ENCODE measurements at places on chromosomes 16 and 17.

DNA sequence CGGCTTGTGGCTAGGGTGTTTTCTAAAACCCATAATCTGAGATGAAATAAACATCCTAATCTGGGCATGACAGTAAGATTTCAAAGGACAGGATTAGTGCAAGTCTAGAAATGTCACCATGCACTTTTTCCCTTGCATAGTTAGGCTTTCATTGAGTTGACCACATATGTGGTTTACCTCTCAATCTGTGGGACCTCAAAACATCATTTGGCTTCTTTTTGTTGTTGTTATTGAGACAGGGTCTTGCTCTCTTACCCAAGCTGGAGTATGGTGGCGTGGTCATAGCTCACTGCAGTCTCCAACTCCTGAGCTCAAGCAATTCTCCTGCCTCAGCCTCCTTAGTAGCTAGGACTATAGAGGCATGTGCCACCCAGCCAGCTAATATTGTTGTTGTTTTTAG lies 197.8 kb downstream of the CEP112 start:
- no peak for DNase-seq

DNA sequence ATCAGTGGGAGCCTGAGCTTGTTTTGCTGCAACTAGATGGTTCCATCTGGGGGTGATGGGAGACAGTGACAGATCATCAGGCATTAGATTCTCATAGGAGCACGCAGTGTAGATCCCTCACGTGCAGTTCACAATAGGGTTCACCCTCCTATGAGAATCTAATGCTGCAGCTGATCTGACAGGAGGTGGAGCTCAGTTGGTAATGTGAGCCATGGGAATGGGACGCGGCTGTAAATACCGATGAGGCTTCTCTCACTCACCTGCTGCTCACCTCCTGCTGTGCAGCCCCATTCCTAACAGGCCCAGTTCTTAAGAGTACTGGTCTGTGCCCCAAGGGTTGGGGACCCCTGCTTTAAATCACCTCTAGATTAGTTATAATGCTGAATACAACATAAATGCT lies 137.5 kb upstream of the PLEKHM1 start:
- no peak for DNase-seq

- no peak for DNase-seq
Measured at GRCh38 chr16:64098451-64098850, 1023.4 kb downstream of the CDH11 start.

GRCh38 chr16:23074423-23074822 lies 74.8 kb downstream of the USP31 start:
- DNase-seq, result no peak

DNA sequence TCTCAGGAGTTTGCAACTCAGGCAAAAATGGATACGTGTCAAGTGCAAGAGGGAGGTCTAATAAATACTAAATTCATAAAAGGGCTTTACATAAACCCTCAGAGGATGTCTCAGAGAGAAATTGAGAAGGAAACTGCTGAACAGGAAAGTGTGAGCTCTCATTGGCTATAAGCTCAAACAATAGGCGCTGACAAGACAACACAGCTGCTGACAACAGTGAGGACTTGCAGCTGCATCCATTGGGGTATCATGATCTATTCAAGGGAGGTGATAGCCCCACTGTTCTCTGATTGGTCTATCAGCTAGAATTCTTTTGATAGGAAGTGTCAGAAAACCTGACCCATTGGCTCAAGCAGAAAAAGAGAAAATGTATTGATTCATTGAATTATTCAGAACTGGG lies 187.2 kb downstream of the CBLN1 start:
- no peak for DNase-seq

- no peak for DNase-seq
Measured at GRCh38 chr16:9270424-9270823, 179.0 kb downstream of the HAPSTR1 start.

GRCh38 chr16:57264381-57264780 lies 19.3 kb downstream of the ARL2BP start:
- DNase-seq, result no peak

DNA sequence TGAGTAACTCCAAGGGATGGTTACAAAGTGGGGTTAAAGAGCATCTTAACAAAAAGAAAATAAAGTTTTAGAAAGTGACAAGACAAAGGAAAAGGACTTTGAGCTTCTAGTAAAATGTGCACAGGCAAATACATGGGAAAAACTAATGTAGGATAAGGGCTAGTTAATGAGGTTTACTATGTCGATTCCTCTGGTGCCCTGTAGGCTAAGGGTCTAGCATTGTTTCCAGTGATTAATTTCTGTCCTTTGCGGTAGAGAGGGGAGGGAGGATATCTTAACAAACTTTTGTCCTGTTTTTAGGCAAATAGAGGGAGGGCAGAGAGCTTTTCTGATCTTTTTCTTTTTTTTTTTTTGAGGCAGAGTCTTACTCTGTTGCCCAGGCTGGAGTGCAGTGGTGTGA lies 96.6 kb upstream of the SIAH1 start:
- no peak for DNase-seq

Measured in COLO829 (cell line).